ENCODE measurements at places on chromosomes 7 and 10.

DNA sequence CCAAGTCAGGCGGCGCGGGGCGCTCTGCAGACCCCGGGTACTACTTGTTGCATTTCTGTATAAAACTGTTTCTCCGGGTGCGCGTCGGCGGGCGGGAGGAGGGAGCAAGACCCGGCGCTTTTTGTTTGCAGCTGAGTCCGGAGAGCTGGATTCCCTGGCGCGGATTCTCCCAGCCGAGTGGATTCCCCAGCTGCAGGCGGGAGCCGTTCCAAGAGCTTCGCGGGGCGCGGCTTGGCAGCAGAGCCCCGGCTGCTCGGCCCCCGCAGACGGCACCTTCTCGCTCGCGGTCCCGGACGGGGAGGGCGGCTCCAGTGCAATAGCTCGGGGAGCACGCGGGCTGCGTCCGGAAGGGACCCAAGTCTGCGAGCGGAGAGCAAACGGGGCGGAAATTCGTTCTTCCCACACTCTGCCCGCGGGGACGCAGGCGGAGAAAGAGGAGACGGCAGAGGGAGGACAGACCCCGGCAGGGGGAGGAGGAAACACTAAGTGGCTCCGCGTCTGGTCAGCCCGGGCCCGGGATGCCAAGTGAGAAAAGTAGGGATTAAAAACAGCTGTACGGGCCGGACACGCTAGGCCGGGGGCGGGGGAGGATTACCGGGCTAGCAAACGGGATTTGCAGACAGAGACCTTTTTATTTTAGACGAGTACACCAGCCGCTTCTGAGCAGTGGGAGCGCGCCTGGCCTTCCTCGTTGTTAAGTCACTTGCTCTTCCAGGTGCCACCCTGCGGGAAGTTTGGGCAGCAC lies at the start of gene TRIL:
TSS of gene TRIL (minus strand) at position 96 of the 745 bp plus-strand sequence. CDS start 284 bp downstream, outside the sequence.
- peak; percentile 30 for DNase-seq

GRCh38 chr7:82318786-82319185 lies 124.8 kb downstream of the CACNA2D1 start:
- DNase-seq: no peak

DNA sequence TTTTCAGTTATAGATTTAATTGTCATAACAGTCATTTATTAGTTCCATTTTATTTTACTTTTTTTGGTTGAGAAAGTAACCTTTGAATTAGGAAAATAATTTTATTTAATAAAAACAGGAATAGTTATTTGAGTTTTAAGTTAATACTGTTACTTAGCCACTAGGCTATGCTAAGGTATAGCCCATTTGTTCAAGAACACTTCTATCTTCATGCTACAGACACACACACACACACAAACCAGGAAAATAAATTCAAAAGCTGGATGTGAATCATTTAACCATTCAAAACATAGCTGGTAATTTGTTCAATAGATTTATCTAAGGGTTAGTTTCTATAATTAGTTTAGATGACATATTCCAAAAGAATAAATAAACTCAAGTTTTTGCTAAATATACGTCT lies 148.4 kb downstream of the RNF133 start:
- no peak for DNase-seq

- DNase-seq: no peak
These were observed 78.7 kb downstream of the GATA3 start for GRCh38 chr10:8133146-8133545.

DNA sequence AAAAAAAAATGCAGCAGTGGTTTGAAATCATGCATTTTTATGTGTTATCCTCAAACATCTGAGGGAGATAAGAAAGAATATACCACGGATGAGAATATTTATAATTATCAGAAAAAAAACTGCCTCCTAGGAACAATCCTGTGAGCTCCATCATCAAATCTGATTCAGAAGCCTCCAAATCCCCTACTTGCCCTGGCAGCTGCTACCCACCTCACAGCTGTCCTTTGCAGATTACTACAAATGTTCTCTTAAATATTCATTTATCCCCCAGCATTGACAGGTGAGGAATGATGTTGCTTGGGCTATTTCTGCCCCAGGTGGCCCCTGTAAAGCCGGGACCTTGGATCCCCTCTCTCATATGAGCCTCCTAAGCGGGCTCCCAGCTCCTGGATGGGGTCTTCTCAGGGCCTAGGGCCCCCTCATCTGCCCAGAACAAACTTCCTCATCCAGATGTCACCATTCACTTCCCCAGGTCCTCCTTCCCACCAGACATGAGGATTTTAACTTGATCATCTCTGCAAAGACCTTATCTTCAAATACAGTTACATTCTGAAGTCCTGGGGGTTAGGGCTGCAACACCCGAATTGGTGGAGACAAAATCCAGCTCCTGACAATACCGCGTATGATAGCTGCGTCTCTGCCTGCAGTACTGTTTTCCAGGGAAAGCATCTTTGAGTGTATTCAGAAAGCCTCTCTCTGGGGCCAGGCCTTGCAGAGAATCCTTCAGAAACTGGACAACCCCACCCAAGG lies 81.9 kb upstream of the INSIG1 start:
- no peak for DNase-seq

GRCh38 chr7:631964-632830 lies 94.3 kb upstream of the DNAAF5 start:
- DNase-seq: no peak

DNA sequence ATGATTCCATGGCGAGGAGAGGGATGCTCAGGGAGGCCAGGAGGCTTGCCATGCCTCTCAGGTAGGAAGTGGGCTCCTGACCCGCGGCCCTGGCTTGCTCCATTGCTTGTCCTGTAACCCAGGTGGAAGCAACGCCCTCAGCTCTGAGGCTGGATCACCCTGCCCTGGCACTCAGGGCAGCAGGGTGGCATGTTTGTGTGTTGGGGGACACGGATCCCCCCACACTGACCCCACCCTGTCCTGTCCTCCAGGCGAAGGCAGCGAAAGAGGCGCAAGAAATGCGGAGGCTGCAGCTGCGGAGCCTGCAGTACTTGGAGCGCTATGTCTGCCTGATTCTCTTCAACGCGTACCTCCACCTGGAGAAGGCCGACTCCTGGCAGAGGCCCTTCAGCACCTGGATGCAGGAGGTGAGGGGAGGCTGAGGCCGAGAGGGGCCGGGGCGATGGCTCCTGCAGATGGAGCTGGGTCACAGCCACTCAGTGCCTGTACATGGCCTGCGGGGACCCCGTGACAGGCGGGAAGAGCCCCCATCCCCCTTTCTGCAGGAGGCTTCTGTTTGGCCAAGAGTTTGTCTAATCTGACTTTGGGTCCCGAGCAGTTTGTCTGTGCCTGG lies 38.3 kb downstream of the PRF1 start:
- DNase-seq: no peak

DNA sequence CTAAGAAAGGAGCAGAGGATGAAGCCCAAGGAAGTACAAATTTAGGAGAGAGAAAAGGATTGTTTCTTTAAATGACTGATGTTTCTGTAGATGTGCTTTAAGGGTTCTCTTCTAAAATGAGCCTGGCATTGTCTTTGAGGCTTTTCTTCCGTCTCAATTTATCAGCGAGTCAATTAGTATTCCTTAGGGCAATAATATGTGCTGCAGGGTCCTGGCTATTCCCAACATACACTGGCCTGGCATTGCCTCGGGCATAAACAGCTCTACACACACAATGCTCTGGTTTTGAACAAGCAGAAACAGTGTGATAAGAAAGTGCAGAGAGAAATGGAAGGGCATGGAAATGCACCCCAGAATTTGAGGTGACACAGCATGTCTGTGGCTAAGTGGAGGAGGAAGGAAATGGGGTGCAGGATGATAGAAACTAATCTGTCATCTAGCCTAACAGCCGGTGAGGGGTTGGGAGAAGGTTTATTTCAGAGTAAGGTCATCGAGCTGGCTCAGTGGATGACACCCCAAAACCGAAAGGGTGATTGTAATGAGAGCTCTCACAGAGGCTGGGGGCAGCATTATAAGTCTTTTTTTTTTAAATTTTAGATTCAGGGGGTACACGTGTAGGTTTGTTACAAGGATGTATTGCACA lies 67.5 kb upstream of the ARHGAP21 start:
- no peak for DNase-seq

- DNase-seq: no peak
These were observed 56.2 kb downstream of the GLI3 start for GRCh38 chr7:42180806-42181205.

GRCh38 chr7:14414274-14414986 lies 425.0 kb upstream of the ETV1 start:
- no peak for DNase-seq

DNA sequence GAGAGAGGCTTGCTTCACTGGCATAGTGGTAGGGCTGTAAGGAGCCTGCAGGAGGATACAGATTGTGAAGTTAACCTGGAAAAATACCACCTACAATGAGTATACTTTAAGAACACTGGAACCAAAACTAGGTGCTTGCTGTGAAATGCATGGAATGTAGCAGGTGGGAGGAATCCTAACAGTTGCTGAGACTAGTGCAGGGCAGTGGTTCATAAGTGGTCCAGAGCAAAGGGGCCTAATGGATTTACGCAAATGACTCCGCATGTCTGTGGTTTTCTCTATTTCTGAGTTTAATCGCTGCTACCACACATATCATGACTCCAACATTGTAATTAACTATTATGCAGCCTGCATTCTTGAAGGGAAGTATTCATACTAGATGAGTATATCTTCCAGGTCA lies 218.4 kb downstream of the CHRM2 start:
- no peak for DNase-seq

DNA sequence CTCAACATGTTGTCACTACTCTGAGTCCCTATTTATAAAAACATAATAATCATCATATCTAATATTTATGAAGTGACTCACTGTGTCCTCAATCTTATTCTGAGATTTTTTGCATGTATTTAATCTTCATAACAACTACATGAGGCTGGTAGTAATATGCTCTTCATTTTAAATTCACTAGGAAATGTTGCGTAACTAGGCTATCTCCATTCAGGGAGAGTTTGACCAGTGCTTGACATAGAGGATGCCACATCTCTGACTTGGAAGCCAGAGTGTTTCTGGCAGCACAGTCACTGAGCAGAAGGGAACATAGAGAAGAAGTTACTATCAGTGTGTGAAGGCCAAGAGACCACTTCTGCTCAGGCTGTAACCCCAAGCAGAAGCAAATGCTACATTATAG lies 88.9 kb downstream of the FAM13C start:
- no peak for DNase-seq

- no peak for DNase-seq
These were observed 137.0 kb downstream of the PTPRN2 start for GRCh38 chr7:158450476-158451124.

GRCh38 chr7:50336894-50337703 lies 32.6 kb downstream of the IKZF1 start:
- no peak for DNase-seq

DNA sequence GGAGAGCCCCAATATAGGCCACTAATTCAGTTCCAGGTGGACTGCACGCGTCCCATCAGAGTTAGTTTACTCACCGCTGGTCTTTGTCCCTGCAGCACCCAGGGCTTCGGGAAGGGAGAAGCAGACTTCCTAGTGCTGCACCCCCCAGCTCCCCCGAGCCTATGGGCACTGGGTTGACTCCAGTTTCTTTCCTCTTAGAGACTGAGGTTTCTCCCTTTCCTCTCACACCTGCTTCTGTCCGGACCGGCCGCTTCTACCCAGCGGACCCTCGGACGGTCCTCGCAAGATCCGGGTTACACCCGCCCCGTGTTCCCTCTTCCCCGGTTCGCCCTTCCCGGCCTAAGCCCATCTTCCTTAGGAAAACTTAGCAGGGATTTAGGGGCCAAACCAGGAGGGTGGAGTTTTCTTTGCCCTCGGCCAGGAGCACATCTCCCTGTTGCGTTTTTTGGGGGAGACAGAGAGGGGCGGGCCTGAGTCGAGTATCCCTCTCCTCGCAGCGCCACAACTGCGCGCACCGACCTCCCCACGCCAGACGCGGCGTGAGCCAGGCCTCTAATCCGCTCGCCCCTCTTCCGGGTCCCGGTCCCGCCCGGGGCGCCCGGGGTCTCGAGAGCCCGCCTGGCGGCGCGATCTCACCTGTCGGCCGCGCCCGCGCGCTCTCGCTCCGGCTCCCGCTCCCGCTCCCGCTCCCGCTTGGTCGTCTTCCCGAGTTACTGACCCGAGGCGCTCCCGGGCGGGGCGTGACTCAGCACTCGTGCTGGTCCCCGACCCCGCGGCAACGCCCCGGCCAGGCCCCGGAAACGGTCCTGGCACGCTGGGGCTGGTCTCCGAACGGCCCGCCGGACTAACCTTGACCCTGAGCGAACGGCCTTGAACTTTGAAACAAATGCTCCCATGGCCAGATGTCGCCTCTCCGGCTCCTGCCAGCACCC lies at the start of gene AIFM2:
TSS of gene AIFM2 (minus strand) at position 728 of the 932 bp plus-strand sequence. CDS start 8,741 bp downstream, outside the sequence.
- DNase-seq: no peak

DNA sequence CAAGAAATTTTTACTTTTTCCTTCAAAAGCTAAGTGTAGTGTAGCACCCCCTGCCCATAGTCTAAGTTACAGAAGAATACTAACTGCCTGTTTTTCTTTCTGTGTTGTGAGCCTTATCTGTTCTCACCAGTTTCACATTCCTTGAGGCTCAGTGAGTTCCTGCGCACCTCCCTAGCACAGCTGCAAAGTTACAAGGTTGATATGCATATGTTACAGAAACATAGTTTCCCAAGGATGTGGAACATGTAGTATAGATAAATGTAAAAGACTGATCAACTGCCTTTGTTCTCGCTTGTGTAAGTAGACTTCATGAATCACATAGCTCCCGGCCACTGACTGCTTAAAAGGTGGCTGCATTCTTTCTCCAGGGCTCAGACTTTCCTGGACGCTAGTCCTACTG lies 6.7 kb upstream of the ZNF33B start:
- no peak for DNase-seq

GRCh38 chr10:132450825-132451505 lies 54.0 kb downstream of the PWWP2B start:
- no peak for DNase-seq

GRCh38 chr7:108190891-108191290 lies 60.7 kb upstream of the LAMB4 start:
- no peak for DNase-seq
